SK-N-DZ (cell line): ENCODE measurements at places on chromosomes 6 and 20.

GRCh38 chr6:43331891-43332290 is 23.3 kb upstream of the CRIP3 start:
- DNase-seq: no peak

DNA sequence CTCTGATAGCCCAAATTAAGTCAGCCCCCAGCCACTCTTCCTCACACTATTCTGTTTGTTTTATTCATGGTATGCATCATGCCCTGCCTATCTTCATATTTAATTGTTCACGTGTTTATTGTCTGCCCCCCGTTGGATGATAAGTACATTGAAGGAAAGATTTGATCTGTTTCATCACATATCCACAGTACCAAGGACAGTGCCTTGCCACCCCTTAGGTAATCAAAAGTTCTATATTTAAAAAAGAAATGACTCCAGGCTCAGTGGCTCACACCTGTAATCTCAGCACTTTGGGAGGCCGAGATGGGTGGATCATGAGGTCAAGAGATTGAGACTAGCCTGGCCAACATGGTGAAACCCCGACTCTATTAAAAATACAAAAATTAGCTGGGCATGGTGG is 10.2 kb upstream of the RIN2 start:
- no peak for DNase-seq

GRCh38 chr6:4801491-4802110 is 25.4 kb downstream of the CDYL start:
- DNase-seq: no peak

DNA sequence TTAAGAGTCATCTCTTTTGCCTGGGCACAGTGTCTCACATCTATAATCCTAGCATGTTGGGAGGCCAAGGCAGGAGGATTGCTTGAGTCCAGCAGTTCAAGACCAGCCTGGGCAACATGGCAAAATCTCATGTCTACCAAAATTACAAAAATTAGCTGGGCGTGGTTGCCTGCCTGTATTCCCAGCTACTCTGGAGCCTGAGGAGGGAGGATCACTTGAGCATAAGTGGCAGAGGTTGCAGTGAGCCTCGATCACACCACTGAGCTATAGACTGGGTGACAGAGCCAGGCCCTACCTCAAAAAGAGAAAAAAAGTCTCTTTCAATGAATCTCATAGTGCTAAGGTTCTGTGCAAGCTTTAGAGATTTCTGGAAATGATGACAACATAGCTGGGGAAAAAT is 1.5 kb downstream of the HLA-DRB1 start:
- no peak for DNase-seq

DNA sequence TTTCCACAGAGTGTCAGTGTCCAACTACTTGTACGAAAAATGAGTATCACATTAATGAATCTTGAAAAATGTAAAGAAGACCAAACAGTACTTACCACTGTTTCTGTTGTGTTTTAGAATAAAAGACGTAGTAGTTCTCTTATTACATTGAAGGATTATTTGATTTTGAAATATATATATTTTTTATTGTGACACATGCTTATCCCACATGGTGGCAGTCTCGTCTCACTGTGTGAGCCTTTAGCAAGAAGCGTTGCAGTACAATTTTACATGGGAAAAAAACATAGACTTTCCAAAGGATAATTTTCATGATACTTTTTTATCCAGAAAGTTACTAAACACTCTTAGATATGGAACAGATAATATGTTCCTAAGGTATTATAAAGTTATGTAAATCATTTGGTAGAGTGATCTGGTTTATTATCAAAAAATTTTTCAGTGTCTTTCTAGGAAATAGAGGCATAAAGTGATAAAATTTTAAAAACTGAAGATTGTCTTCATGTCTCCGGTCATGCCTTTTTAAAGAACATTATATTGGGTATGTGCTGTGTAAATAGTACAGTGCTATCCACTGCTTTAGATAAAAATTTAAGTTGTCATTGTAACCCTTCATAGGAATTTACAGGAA is 117.5 kb upstream of the SAMD5 start:
- DNase-seq: peak; percentile 31

DNA sequence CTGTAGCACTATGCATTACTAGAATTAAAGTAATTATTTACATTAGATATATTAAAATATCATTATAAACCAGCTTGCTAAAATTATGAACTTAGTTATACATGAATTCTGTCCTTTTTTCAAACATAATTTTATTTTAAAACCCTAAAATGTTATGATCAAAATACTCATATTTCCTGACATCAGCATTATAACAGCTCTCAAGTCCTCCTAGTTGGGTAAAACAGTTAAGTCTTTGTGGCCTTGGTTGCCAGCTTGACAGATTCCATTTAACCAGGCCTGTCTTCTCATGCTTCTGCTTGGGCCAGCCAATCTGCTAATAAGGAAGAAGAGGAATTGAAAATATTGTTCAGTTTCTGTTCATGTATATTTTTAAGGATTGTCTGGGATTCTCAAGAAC is 147.9 kb upstream of the SLC35B3 start:
- no peak for DNase-seq
